ENCODE measurements at places on chromosomes 2 and 18.

- no peak for DNase-seq
Measured at GRCh38 chr2:16247326-16248122, 307.2 kb downstream of the MYCN start.

DNA sequence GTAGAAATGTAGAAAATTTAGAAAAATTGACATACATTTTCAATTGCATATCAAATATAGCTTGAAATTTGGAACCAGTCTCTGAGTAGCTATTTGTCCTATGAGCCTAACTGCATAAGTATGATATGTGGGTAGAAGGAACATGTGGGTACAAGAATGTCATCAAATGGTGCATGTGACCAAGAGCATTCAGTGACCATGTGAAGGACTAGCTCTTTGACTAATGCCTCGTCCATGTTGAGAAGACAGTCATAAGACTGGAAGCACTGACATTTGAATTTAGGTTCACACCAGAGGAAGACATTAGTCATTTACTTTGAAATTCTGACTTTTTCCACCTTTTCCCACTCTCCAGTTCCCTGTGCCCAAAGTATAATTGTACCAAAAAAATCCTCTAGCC, 12.6 kb downstream of the MRPL44 start:
- no peak for DNase-seq

GRCh38 chr2:171930385-171930784, 8.1 kb downstream of the HAT1 start:
- no peak for DNase-seq

GRCh38 chr18:40222776-40223175, 1732.3 kb upstream of the PIK3C3 start:
- DNase-seq = no peak

DNA sequence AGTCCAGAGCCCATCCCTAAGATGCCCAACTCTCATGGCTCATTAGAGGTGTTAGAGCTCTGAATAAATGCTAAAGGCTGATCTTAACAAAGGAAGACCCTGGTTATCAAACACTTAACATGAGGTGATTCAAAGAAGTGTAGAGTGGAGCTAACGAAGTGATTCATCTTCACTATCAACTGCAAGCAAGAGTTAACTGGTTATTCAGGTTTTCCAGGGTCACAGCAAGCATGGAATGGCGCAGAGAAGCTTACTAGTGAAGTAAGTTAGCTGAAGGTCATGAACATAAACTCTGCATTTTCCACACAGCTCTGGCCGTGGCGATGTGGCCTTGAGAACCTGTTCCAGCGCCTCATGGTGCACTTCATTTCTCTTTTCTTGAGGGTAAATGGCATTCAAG, 17.0 kb downstream of the RND3 start:
- DNase-seq = no peak

DNA sequence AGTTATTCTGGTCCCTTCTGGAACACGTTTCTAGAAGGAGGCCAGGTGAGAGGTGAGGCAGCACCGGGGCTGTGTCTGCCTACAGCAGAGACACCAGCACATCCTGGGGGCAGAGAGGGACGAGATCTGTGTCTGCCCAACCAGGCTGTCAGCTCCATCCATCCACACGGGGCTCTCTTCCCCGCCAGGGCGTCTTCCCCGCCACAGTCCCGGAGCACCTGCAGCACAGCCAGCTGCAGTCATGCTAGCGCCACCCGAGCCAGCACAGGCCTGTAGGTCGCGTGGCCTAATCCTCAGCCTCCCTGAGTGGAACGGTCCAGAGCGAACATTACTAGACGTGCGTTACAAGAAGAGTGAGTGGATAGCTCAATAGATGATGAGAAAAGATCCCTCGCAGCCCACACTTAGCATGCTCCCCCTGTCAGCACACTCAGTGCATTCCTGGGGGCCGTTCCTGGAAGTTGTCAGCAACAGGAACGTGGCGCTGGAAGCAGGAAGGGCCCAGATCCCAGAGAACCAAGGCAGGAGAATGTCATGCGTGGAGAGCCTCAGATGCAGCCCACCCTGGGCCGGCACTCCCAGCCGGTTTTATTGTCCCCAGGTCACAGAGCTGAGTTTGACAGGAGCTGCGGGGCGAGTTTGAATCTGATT, 179.0 kb downstream of the TWIST2 start:
- DNase-seq = no peak

GRCh38 chr2:220051716-220052115, 424.3 kb downstream of the SLC4A3 start:
- no peak for DNase-seq

- no peak for DNase-seq
Measured at GRCh38 chr2:226983895-226984749, 148.3 kb downstream of the RHBDD1 start.

GRCh38 chr18:37520508-37520907, 45.1 kb downstream of the CELF4 start:
- DNase-seq = no peak

DNA sequence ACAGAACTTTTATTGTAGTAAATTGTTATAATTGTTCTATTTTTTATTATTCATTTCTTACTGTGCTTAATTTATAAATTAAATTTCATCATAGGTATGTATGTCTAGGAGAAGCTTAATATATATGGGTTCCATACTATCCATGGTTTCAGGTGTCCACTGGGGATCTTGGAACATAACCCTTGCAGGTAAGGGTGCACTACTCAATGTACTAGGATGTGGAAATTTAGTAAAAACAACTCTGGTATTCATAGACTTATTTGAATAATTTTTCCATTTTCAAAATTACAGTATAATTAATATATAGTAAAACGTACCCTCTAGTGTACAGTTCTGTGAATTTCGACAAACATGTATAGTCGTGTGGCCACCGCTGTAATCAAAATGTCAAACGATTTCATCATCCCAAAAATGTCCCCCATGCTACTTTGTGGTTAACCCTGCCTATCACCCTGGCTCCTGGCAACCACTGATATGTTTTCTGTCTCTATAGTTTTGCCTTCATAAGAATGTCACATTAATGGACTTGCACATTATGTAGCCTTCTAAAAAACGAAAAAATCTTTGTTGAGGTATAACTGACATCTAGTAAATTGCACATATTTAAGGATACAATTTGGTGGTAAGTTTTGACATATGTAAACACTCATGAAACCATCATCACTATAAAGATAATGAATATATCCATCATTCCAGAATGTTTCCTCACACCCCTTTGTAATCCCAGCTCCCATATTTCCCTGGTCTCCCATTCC, 45.7 kb downstream of the ARL5A start:
- no peak for DNase-seq

- DNase-seq = no peak
Measured at GRCh38 chr2:43443282-43443681, 152.6 kb downstream of the THADA start.

DNA sequence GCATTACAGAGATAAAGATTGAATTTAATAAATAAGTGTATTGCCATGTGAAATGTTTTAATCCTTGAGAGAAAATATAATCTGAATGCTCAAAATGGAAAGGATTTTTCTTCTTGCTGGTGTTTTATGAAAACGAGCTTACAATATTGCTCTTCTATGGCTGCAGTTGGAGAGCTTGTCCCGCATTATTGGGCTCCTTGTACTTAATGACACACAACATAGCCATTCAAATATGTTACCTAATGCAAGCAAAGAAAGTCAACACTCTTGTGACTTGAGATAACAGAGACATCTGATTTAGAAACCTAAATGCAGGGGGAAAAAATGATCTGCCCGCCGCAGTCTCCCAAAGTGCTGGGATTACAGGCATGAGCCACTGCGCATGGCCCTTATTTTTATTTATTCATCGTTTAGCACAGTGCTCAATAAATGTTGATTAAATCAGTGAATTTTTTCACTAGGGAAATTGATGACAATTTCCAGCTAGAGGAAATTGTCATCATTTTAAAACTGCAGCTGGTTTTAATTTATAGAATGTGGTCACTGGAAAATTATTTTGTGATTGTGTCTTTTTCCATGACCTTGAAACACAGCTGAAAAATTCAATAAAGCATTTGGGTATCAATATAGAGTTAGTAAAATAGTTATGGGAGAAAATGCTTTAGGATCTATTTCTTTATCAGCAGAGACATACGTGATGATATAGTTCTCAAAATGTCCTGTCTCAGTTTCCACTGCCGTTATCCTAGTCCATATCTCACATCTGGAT, 2.4 kb upstream of the PRKD3 start:
- DNase-seq = no peak

DNA sequence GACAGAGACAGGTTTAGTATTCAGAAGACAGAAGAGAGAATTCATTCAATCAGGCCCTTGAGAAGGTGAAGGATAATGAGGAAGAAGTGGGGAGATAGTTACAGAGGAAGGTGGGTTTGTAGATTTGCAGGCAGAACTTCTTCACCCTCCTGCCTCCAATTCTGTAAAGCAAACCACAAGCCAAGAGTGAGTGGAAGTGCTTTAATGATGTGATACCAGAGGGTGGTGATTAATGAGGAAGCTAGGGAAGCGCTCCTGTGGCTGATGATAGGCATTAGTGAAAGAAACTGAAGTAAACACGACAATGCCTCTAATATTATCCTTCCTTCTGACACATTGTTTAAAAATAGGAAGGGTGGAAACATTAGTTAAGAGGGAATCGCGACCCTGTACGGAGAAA, 78.2 kb downstream of the CAPN13 start:
- DNase-seq = no peak

DNA sequence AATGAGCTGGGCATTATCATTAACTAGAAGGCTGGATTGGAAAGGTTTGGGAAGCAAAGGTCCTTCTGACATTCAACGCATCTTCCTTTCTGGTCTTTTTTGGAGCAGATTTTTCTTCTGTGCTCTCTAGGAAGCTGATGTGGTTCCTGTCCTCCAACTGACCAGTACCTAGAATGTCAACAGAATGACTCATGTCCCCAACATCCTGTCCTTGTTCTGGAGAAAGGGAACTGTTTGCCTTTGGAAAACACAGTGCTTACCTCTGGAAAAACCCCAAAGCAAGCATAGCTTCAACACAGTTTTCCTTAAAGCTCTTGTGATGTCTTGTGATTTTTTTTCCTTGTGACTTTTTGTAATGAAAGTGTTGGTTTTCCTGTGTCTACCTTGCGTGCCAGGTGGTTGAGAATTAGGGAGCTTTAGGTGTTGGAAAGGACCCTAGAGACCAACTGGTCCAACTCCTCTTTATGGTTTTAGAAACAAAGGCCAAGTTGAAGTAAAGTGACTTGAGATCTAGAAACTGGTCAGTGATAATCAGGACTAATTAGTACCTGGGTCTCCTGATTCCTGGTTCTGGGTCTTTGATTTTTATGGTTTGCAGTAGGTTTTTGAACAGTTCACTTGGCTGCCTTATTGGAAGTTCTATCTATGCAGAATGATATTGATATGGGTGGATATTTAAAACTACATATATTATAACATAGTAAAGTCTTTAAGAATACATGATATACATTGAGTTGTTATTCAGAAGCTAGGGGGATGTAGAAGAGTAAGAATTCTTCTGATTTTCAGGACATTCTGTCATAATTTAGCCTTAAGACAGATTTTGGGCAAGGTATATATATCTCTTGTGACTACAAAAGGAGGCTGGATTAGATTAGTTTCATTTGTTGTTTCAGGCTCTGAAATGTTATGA, 70.5 kb downstream of the FMNL2 start:
- DNase-seq = no peak

- DNase-seq = no peak
Measured at GRCh38 chr2:156158808-156159207, 173.7 kb downstream of the NR4A2 start.

- no peak for DNase-seq
Measured at GRCh38 chr2:68236103-68236734, 16.1 kb downstream of the PPP3R1 start.

DNA sequence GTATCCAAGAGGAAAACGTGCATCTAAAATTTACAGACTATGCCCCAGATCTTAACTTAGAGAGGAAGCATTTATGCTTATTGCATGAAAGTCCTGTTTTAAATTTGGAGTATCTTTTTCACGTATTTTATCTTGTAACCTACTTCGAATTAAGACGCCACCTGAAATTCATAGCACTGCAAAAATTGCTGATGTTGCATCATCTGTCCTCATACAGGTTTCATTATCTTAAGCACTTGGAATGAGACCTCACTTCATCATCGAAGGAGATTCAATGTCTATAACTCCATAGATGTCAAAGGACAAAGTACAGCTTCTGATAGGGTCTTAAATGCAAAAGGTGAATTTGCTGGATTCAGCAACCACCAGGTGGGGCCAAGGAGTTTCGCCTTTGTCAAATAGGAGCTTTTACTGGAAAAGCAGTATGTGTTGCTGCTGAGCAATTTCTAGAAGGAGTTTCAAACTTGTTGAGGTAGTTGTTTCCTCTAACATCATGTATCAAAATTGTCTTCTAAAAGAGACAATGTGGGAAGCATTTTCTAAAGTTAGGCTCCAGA, 106.4 kb upstream of the CCDC85A start:
- no peak for DNase-seq

- DNase-seq = no peak
Measured at GRCh38 chr2:126543081-126543480, 112.9 kb upstream of the GYPC start.

- no peak for DNase-seq
Measured at GRCh38 chr2:47070920-47071824, 83.9 kb downstream of the STPG4 start.

DNA sequence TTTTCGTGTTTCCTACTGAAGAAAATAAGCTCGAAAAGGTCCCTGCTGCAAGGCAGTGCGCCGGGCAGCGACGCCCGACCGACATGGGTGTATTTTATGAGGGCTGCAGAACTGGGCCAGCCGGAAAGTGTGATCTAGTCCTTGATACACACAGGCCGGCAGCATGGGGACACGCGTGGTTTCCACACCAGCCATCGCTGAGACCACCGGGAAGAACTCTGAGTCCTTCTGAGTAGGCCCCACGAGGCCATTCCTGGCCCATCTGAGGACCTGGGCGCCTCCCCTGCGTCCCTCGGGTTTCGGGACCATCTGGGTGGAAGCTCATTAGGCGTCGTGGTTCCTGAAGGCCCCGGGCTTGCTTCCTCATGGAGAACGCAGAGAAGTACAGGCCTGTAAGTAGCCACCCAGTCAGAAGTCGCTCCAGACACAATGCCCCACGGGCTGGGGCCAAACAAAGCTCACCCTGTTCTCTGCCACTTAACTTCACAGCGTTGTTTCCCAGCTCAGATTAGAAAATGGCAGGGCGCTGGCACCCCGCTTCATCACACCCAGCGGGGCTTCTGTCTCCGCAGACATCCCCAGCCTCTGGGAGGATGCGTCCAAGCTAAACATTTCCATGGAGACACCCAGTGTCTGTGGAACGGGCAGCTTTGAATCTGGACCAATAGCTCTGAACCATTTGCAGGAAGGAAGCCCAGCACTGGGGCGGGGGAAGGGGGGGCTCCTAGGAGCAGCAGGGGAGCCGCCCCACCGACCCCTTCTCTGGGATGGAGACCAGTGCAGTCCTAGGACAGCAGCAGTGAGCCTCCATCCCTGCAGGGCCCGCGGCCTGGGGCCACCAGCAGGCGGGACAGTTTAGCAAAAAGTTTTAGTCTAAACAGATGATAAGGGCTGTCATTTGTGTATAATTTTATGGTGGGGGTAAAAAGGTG, 2.4 kb downstream of the NFATC1 start:
- DNase-seq = no peak

- no peak for DNase-seq
Measured at GRCh38 chr2:66561645-66562303, 126.8 kb downstream of the MEIS1 start.

- DNase-seq = no peak
Measured at GRCh38 chr2:2777876-2778275, 446.8 kb upstream of the MYT1L start.

Data from stimulated activated CD4-positive, alpha-beta T cell treated with anti-CD3 and anti-CD28 coated beads, TNF-alpha, amount 100 ng/mL, for 1 hour (primary cell).